Stimulated activated CD4-positive, alpha-beta T cell treated with anti-CD3 and anti-CD28 coated beads, Interleukin-4, amount 100 ng/mL, for 48 hours (primary cell): ENCODE measurements at places on chromosomes 13 and 19.

GRCh38 chr19:44682807-44683206 lies 11.5 kb downstream of the CEACAM19 start:
- DNase-seq = no peak

GRCh38 chr13:98648141-98648540 lies 71.2 kb upstream of the STK24 start:
- no peak for DNase-seq

DNA sequence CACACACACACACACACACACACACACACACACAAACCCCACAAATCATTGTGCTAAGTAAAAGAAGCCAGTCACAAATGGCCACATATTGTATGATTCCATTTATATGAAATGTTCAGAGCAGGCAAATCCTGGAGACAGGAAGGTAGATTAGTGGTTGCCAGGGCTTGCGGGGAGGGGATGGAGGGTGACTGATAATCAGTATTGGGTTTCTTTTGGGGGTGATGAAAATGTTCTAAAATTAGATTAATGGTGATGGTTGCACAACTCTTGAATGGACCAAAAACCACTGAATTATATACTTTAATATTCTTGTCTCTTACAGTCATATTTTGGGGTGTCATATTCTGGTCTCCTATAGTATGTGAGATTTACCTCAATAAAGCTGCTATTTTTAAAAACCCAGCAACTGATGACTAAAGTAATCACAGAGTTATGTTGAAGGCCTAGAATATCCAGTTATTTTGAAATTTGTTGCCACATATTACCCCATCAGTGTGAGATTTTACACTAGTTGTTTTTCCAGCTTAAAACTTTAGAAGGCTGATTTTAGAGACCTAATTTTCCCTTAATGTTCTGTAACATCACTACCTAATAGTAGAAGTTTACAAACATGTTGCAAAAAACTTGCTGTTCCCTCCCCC lies 20.3 kb downstream of the FLT1 start:
- DNase-seq = no peak

- DNase-seq = peak; percentile 10
Measured at GRCh38 chr19:39645800-39646411, 9.8 kb upstream of the LGALS16 start.

DNA sequence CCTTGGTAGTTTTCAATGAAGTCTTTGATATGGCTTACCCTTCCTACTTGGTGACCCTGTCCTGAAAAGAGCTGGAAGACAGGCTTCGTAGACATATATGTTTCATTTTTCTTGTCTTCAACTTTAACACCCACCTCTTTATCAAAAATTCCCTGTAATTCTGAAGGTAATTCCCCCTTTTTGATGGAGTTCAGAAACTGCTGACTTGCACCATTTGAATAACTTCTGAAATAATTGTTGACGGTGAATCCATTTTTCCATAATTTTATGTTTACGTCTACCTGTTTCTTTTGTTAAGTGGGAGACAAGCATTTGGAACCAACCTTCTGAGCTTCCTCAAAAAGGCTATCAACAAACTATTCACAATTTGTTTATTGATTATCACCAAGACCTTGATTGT lies 14.6 kb upstream of the ZNF177 start:
- DNase-seq = no peak

GRCh38 chr13:73816702-73817101 lies 317.5 kb downstream of the KLF12 start:
- DNase-seq = no peak

DNA sequence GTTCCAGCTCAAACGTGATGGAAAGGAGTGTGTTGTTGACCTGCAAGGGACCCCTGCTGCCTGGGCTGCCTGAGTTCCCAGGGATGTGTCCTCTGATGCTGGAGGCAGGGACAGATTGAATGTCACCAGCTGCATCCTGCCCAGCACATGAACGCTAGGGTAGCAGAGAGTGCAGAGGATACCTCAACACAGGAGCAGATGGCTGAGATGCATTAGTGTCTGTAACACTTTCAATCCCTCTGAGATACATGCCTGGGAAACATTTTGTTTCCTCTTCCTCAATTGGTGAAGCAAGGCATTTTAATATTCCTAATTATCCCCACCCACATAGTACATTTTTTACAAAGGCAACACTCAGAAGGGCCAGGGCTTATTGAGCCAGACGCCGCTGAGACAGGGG lies 106.4 kb upstream of the UBL3 start:
- DNase-seq = no peak

DNA sequence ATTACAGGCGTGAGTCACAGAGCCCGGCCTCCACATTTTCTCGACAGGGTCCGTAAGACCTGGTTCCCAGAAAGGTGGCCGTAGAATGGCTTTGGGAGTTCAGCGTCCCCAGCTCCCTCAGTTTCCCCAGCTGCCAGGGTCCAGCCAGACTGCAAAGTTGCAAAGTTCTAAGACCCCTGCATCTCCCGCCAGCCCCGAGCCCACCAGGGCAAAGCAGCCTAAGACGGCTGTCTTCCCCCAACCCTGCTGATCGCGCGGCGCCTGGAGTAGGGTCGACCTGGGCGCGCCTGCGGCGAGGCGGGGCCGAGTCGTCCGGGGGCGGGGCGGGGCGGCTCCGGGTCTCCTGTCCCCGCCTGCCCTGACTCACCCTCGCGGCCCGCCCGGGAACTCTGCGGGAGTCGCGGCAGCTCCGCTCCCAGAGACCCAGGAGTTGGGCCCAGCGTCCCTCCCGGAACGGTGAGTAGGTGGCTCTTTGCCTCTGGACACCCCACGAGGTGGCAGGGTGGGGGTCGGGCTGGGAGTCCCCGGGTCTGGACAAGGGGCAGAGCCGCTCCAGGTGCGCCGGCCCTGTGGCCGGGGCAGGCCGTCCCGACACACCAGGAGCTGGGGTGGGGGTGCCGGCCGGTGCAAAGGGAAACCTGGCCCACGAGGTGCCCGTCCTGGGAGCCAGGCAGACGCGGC lies at the start of gene LRRC8E:
Gene LRRC8E, plus strand, starts transcription at position 366 of the 681 bp plus-strand sequence. CDS start 7,094 bp downstream, outside the sequence.
- peak; percentile 32 for DNase-seq

GRCh38 chr13:68846663-68847062 lies 1261.0 kb upstream of the ATXN8OS start:
- no peak for DNase-seq

GRCh38 chr13:26041444-26041843 lies 10.4 kb downstream of the SHISA2 start:
- no peak for DNase-seq

DNA sequence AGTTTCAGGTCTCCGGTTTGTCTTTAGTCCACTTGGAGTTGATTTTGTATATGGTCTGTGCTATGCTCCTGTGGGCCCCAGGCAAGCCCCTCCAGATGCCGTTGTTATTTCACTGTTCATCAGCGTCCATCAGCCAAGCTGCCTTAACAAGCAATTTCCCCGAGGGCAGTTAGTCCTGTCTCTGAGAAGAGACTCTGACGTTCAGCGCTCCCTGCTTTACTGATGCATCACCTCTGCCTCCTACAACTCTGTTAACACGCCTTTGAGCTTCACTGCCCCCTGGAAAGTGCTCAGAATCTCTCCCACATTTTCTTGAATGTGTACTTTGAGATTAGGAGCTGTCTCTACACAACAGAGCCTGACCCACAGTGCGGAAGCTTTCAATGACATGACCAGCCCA lies 41.8 kb upstream of the UBAC2 start:
- DNase-seq = no peak

DNA sequence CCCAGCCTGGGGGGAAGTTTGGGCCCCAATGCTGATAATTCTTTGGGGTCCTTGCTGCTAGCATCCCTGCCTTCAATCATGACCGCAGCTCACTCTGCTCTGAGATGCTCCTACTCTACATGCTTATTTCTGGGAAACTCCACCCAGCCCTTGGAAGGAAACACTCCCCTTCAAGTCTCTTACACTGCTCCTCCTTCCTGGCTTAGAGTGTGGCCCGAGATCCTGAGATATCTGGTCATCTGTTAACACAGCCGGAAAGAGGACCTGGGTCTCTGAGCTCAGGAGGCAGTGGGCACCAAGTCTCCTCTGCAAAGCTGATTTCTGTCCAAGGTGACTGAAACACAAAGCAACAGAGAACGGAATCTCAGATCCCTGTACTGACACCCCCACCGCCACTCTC lies 33.0 kb downstream of the CYP4F2 start:
- DNase-seq = no peak

DNA sequence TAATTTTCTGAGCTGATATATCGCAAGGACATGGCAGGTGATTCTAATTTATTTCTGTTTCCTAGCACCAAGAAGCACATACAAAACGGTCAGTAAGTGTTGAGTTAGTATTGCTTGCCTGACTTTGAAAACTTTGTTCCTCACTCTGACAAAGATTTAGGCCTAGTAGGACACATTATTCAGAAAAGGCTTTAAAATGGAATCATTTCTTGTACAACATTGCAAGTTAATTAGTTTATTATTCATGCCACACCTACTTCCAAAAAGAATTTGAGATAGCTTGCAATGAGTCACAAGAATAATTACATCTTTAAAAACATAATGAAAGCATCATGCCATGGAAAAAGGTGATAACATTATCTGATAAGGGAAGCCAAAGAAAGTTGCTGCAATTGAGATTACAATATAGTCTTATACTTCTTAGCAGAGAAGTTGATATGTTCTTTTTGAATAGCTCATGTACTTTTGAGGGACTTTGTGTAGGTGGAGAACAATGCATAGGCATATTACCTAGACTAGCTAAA lies 474.2 kb downstream of the KLF5 start:
- no peak for DNase-seq

- DNase-seq = no peak
Measured at GRCh38 chr19:3142292-3142670, 6.4 kb downstream of the GNA15 start.

- peak; percentile 96 for DNase-seq
Measured at GRCh38 chr19:9791552-9792205, 23.1 kb upstream of the ZNF846 start.

DNA sequence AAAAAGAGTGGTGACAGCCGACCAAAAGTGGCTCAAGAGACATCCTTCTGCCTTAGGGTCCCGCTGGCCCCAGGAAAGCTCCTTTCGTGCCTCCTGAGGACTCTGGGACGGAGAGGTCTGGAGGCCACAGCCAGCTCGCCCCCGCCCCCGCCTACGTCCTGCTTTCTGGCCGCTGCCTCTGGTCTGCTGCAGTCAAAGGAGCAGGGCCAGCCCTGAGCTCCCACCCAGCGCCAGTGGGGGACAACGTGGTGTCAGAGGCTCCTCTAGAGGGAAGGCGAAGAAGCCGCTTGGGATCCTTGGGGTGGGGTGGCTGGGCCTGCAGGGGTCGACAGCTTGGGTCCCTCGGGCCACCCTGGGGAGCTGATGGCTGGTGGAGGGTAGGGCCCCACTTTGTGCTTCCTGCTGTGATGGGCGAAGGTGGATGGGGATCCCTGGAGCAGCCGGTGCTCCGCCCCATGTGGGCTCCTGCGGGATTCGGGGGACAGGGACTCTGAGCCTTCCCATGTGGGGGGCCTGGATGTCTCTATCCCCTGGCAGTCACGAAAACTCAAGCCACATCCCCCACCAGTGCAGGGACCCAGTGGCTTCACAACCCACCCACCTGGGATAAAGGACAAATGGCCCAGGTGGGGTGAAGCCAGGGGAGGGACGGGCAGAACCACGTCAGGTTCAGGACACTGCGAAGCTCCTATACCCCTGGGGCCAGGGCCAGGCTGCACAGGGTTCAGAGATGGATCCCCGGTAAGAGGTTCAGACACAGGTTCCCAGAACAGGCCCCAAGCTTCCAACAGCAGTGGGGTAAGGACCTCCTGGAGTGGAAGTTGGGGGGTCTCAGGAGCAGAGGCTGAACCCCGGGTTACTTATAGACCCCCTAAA lies 9.0 kb upstream of the DIRAS1 start:
- DNase-seq = no peak

- peak; percentile 75 for DNase-seq
Measured at GRCh38 chr13:102798581-102799425, at the start of the genes BIVM and POGLUT2. Gene BIVM (plus strand): TSS chr13:102799119. CDS start chr13:102807268, 8,149 bp downstream. Gene POGLUT2 (minus strand): TSS chr13:102798976. CDS start chr13:102798670, 306 bp downstream.

DNA sequence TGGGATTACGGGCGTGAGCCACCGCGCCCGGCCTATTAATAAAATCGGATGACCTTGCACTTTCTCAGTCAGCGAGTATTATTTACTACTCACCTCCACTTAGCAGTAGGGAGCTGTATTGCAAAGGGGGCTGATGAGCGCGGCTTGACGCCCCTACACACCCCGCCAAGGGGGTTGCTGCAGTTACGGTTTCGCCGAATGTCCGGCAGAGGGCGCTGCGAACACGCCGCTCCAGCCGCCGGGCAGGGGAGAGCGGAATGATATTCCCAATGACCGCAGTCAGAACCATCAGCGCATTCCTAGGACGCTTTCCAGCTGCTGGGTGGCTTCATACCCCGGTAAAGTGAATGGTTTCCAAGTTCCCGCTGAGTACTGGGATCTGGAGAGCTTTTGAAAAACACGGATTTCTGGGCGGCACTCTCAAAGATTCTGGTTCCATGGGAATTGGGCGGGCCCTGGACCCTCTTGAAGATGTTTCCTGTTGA lies 30.0 kb upstream of the TPT1 start:
- peak; percentile 42 for DNase-seq

- DNase-seq = no peak
Measured at GRCh38 chr19:13864046-13864666, 12.8 kb upstream of the NANOS3 start.

DNA sequence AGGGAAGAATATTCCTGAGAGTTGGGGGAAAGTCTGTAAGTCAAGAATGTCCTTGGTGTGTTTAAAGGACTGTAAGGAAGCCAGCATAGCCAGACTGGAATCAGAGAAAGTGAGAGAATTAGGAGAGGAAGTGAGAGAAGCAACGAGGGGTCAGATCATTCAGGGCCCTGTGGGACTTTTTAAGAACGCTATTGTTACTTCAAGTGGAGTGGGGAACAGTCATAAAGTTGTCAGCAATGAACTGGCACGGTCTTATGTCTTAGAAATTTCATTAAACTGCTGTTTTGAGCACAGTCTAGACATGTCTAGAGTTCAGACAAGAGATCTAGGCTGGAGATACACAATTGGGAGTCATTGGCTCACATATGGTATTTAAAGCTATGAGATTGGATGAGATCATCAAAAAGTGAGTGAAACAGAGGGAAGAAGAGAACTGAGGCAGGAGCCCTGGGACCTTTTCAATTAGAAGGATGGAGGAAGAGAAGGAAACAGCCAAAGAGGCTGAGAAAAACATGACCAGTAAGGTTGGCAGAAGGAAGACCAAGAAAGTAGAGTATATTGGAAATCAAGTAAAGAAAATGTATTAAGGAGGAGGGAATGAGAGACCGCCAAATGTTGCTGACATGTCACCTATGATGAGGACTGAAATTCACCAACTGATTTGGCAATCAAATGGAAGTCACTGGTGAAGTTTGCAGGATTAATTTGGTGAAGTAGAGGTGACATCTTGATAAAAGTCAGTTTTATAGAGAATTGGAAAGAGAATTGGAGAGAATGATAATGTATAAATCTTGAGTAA lies 263.5 kb downstream of the GPC5 start:
- no peak for DNase-seq
